Cerebellum (tissue), 4 donors: ENCODE measurements at places on chromosomes 3 and 15.

- no peak for DNase-seq
Measured at GRCh38 chr3:155704771-155705559, 39.9 kb downstream of the PLCH1 start.

DNA sequence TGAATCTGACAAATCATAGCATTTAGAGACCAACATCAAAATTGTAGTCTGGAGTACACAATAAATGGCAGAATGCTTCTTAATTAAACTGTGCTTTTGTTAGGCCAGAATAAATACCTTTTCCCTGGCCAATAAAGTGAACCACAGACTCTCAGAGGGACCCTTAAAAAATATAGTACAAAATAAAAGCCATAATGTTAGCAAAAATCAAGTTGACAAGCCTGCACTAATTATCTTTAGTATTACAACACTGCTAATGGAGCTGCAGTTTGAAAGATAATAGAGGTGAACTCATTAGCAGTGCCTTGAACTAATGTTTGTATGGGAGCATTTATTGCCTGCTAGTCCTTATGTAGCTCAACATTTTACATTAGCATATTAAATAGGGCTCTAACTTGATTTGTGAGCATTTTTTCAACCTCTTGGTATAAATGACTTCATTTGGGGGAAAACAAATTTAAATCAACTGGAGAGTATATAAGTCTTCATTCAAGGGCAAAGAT, 801.3 kb downstream of the EPHA3 start:
- no peak for DNase-seq

DNA sequence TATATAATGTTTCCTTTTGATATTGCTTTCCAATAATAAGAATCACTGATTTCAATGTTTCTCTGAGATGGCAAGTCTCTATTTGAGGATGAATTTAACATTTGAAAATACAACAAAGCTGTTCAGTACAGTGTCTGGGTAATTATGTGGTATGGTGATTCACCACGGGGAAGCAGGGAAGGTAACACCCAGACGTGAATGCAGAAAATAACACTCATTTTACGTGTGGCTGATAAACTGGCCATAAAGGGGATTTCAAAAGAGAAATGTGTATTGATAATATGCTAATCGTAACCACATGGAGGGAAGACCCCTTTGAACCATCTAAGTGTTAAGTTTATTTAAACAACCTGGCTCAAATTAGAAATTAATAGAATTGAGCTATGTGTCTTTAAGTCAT, 344.6 kb downstream of the GRM7 start:
- DNase-seq: no peak

DNA sequence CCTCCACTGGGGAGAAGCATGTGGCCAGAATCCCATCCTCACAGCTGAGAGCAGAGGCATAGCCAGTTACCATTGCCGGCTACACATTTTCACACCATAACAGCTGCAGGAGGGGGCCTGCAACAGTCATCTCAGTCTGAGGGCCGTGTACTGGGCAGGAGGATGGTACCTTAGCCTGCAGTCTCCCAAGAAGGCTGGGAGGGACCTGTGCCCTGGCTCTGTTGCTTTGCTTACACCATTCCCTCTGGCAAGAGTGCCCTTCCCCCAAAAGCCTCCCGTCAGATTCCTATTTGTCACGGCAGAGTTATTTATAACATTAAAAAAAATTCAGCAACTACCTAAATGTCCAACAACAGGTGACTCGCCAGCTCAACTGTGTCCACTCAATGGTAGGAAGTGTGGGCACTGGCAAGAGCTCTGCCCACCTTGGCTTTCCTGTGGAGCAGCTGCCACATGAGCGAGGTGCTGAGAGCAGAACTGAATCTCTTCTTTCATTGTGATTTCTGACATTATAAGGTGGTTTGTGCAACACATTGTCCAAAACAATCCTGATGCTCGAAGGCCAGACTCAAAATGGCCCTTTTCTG, 4.4 kb downstream of the CAMKV start:
- DNase-seq: no peak

DNA sequence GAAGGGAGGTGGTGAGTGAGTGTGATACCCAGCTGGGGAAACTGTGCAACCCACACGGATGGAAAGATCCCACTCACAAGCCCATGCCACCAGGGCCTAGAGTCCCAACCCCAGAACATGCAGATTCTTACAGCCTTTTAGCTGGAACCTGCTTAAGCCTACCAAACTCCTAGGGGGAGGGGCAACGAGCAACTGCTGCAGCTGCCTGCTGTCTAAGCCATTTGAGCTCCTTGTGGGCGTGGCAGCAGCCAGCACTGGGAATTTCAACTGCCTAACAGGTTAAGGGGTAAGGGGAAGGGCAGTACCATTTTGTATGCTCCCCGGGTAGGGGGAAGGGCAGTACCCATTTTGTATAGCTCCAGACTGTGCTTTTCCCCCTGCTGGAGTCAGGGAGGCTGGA, 673.2 kb upstream of the BCHE start:
- DNase-seq: no peak

DNA sequence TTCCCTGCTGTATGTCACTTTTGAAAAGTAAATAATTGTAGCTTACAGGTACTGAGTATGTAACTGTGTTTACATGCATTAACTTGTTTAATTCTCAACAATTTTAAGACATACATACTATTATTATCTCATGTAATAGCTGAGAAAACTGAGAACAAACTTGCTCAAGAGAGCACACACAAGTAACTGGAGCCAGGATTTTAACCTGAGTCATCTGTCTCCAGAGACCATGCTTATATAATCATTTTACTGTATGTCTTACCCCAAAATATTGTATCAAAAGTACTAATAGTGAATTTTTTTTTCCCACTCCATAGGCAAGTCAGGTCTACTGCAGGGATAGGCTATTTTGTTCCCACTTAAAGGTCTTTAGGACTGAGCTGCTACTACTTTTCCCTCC, 95.4 kb downstream of the FEZF2 start:
- DNase-seq: no peak

DNA sequence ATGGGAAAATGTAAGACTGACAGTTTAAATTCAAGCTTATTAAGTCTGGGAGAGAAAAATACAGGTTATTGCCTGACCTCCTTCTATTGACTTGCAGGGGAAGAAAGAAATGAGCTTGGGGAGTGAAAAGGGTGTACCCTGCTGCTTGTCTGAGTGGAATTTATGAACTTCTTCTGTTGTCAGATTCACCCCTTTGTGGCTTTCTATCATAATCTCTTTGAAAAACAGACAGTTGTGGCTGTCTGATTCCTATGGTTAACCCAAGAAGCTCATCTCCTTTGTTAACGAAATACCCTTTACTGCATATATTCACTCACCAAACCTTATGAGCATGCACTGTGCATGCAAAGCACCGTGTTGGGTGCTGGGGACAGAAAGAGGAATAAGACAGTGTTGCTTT, 22.5 kb downstream of the GPD1L start:
- no peak for DNase-seq

GRCh38 chr3:107117922-107118536, 259.2 kb upstream of the CCDC54 start:
- peak; percentile 10 for DNase-seq

GRCh38 chr3:149333176-149333859, at the start of gene TM4SF18:
TM4SF18 (minus strand) TSS chr3:149333636; CDS start chr3:149333382, 254 bp downstream.
- DNase-seq: no peak

DNA sequence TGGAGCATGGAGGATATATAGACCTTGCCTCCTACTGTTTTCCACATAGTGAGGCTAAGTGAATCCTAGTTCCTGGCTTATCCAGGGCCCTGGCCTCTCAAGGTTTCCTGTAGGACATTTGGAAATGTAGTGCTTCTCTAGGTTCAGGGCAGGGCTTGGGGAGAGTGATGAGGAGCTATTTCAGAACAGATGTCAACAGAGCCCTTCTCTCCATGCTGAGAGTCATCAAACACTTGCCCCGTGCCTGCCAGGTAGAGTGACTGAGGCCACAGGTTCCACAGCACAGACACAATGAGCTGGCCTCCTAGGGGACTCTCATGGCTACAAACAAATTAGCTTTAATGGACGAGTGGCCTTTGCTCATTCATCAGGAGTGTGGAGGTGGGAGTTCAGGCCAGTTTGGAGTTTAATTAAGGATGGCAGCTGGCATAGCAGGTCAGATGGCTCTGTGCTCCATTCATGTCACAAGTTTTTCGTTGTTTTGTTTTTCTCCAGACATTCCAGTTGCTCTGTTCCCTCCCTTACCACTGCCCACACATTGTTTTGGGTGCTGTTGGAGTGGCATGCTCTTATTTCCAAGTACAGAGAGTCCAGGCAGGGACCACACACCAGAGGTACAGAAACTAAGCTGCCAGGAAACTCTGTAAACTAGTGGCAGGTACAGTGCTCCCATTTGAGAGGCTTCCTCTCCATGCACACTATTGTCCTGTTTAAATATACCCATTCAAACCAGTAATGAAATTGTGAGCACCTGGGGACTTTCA, 189.8 kb downstream of the RYR3 start:
- no peak for DNase-seq

DNA sequence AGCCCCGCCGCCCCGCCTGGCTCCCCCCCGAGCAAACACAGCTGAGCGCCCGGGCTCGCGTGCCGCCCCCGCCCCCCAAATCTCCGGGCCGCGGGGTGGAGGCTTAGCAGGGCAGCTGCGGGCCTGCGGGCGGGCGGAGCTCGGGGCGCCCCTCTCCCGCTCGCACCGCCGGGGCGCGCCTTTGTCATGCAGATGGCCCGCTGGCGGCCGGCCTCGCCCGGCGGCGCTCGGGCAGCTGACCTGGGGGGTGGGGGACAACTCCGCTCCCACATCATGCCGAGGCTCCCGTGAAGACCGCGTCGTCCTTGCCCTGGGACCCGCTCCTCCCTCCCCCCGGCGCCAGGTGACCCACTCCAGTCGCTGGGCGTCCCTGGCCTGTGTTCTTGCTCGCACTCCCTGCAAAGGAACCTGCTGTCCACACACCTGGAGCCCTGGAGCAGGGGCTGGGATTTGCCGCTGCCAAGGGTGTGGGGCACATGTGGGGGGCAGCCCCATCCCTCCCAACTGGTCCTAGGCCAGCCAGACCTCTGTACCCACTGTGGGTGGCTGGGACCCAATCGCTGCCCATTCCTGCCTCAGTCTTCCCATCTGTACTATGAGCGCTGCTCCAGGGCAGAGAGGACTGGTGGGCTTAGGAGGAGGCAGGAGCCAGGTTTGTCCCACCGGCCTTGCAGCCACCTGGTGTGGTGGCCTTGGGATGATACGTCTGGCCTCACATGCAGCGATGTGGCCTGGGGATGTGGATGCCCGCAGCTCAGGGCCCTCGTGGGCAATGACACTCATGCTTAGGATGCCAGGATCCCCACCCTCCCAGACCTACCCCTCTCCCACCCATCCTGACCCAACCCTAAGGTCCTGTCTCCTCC, 33.5 kb downstream of the DNAJB8 start:
- DNase-seq: no peak

- no peak for DNase-seq
Measured at GRCh38 chr3:74387111-74387735, 227.2 kb downstream of the CNTN3 start.

- DNase-seq: no peak
Measured at GRCh38 chr3:143002083-143002712, 828 bp downstream of the U2SURP start.

GRCh38 chr15:66221126-66221525, 32.4 kb downstream of the MEGF11 start:
- DNase-seq: peak; percentile 53

GRCh38 chr3:186427627-186428281, 65.7 kb upstream of the DGKG start:
- no peak for DNase-seq

DNA sequence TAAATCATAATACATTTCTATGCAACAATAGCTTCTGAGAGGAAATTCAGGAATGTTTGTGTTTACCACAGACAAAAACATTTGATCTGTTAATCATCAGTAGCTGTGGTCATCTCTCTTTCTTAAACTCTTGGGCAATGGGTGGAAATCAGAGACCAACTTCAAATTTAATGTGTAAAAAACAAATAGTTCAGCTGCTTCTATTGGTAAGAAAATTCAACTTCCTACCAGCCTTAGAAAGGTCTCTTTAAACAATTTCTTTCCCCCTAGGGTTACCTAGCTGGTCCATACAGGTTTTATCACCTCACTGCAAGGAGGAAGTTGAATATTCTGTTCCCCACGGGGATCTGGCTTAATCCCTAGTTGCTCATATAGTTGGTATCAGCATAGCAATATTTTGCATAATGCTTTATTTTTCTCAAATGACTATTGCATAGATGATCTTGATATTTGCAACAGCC, 20.3 kb upstream of the PPP4R2 start:
- DNase-seq: no peak

DNA sequence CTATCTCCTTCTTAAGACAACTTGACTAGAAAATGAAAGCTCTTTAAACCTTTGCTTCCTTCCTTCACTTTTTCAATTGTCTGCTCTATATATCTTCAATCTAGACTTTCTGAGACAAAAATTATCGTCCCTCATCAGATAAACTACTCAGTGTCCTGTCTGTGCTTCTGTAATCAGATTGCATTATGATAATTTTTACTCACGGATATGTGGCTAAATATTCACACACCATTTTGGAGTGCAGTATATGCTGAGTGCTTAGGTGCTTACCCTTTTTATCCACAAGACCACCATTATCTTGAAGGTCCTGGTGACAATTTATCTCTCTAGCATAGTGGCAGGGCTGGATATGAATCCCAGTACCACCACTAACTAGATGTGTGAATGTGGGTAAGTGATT, 1012.3 kb downstream of the TUSC7 start:
- DNase-seq: no peak

- no peak for DNase-seq
Measured at GRCh38 chr3:193872265-193872753, 263.6 kb upstream of the HES1 start.

DNA sequence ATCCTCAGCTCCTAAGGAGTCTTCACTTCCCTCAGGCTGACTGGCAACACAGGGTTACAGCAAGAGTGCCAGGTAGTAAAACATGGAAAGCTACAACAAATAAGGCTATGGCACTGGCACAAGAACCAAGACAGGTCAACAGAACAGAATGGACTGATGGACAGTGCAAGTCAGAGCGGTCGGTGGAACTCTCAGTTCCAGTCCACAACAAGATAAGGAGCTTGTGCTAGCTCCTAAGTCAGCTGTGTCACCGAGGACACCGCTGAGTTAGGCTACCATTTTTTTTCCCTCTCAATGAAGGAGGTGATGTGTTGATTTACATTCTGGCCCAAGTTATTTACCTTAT, 55.9 kb upstream of the LIMD1 start:
- no peak for DNase-seq

DNA sequence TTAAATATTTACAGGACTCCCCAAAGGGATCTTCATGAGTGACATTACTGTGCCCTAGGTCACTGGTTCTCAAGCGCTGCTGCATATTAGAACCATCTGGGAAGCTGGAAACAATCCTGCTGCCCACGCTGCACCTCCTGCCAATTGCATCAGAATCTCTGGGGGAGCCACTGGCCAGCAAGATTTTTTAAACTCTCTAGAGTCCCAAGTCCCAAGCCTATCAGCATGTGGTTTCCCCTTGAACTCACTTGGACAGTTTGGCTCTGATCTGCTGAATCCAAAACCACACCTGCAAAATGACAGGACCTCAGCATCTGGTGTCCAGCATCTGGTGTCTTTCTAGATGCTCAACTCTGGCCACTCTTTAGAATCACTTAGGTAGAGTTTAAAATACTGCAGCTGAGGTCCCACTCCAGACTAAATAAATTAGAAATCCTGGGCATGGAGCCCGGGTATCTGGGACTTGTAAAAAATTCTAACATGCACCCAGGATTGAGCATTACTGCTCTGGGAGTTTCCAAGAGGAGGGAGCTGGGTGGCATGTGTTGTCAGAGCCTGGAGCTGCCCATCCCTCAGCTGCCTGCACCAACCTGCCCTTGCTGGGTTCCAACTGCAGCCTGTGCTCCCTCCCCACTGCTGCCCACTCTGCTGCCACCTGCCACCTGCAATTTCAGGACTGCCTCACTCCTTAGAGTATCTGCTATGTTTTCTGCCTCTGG, 311.3 kb downstream of the SLC9A9 start:
- DNase-seq: peak; percentile 1
